ENCODE measurements at places on chromosomes 11 and 22.

DNA sequence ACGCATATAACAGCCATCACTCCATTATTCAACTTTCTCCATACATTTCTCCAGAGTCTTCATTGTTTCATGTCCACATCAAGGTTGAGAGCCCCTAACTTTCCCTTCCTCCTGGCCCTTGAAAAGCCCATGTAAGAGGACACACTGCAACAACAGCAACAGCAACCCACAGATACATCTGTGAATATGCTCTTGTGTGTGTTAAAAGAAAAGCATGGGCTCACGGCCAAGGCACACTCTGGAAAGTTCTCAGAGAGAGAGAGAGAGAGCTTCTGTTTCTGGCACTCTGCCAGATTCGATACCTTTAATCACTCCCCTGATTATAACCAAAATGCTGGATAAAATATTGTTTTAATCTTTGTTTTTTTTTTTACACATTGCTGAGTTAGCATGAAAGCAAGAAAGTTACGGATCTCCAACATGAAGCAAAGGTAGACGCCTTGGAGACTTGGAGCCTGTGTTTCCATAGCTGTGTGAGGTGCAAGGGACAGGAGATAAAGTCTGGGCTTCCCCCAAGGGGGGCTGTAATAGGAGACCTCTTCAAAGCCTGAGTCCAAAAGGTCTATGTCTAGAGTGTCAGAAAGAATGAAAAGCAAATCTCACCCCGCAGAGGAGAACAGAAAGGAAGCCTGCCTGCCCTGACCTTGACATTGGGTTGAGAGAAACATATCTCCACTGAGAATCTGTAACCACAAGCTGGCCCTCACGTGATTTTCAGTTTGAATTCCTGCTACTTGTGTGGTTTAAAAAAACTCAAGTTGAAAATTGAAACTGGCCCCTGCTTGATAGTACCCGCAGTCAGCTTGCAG lies 33.7 kb upstream of the MPPED1 start:
- DNase-seq, result no peak

DNA sequence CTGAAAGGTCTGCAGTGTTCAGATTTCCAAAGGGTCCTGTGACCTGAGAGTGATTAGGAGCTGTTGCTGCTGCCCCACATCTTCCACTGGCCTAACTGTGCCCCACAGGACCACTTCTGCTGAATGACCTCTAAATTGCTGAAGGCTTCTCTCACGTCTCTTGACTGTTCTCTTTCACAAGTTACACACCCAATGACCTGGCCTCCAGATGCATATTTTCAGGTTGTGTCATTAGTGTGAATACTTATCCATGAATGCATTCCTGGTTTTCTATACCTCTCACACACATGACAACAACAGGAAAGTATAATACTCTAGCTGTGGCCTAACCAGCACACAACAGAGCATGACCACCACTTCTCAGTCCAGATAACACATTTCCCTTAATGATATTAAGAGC lies 15.4 kb downstream of the PRR14L start:
- no peak for DNase-seq

DNA sequence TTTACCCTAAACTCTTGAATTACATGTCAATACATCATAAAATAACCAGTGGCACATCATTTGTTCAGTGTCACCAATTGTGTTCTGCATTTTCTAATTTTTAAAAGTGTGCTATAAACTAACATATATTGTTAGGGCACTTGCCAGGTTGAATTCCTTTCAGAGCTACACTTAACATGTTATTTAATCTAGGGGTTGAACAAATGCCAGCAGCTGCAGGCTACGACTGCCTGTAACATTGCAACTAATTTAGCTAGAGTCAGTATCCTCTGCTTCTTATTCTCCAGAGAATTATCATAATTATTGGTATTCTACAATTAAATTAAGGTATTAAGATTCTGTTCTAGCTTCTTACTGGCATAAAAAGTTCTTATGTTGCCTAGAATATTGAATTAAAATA lies 46.4 kb upstream of the ARHGAP42 start:
- no peak for DNase-seq

GRCh38 chr11:117835576-117835975 lies 11.0 kb upstream of the FXYD2 start:
- no peak for DNase-seq

GRCh38 chr11:133824593-133824992 lies 20.7 kb downstream of the SPATA19 start:
- DNase-seq, result no peak

GRCh38 chr11:44986315-44986714 lies 35.6 kb upstream of the TP53I11 start:
- no peak for DNase-seq

DNA sequence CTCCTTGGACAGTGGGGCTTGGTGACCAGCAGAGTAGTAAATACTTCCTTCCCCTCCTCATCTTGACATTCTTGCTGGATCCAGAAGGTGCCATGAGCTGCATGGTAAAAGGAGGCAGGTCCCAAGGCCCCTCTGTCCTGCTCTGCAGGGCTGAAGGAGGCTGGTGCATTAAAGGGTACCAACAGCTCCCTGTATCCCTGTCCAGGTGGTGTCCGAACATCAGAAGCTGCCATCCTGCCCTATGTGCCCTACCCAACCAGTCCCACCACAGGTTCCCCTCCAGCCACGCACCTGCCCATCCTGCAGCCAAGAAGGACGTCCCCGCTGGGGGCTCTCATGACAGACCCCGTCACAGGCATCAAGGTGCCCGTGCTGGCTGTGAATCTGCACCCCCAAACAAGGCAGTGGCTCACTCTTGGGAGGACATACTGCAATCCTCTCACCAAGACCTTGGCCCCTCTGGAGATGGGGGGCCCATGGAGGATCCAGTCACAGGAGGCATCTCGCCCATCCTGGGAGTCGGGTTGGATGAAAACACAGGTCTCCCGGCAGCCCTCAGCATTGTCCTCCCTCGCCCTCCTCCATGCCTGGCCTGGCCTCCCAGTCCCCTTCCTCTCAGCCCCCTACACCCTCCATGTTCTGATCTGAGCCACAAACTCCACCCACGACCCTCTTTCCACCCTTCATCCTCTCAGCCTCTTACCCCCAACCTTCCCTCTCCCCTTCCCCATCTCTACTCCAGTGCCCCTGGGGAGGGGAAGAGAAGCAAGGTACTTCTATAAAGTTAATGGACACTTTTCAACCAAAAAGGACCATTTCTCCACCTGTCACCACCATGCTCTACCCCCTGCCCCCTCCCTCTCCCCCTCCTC lies 55.1 kb downstream of the BTG4 start:
- no peak for DNase-seq

GRCh38 chr11:87405843-87406242 lies 368.1 kb downstream of the TMEM135 start:
- DNase-seq, result no peak

GRCh38 chr11:9203691-9204311 lies 61.3 kb downstream of the DENND5A start:
- DNase-seq, result no peak

- no peak for DNase-seq
Observed at GRCh38 chr22:49044091-49044490, 783.6 kb downstream of the BRD1 start.

- DNase-seq, result no peak
Observed at GRCh38 chr11:130160498-130161155, 1.0 kb downstream of the ST14 start.

DNA sequence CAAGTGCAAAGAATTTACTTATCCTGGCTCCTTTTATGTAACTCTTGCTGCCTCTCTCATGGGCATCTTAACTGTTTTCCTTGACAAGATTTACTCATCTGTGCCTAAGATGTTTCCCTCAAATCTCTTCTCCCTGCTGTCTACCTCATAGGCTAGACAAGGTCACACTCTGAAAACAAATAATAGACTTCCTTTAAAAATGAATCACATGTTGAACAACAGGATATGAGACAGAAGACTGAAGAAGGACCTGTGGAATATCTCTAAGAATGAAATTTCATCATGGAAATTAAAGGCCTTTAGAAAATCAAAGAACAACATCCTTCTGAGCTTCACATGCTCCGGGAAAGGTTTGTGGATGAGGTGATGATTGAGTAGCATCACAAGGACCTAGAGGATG lies 6.0 kb upstream of the SCGB2A2 start:
- DNase-seq, result no peak

DNA sequence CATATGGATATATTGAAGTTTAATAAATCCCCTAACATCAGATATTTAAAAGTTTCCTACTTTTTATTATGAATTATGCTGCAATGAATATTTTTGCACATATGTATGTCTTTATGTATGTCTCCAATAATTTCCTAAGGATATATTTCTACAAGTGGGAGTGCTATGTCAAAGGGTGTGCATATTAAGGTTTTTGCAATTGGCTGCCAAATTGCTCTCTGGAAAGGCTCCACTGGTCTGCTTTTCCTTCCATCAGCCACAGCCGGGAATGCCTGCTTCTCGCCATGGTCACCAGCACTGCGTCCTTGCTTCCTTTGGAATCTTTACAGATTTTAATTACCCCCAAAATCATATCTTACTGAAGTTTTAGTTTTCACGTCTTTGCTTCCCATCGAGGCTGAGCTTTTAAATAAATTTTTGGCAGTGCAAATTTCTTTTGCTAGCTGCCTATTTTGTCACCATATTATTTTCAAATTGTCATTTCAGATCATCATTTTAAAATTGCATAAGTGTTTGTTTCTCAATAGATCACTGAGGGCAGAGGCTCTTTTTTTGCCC lies 221.7 kb downstream of the SNX19 start:
- no peak for DNase-seq

DNA sequence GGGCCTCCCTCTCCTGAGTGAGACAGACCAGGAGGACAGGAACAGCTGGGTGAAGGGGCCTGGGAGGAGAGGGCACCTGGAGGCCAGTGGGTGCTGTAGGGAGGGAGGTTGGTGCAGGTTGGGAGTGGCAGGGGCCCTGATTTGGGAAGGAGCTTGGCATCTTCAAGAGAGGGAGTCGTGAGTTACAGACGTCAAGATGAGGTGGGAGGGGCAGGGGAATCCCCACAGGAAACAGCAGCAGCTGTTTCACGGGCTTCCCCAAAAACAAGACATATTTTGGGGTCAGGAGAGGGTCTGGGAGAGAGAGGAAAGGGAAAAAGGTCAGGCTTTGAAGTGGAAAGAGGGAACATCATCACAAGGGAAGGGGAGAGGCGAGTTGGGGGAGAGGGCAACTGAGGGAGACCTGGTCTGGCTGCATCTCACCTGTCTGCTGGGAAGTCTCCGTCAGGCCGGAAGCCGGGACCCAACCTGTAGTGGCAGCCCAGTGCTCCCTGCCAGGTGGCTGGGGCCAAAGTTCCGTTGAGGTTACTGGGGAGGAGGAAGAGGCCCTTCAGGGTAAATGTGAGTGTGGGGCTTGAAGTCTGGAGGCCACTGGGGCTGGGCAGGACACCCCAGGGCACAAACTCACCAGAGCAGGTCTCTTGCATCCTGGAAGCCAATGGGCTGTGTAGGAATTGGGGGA lies 4.4 kb downstream of the NAALADL1 start:
- peak; percentile 21 for DNase-seq

DNA sequence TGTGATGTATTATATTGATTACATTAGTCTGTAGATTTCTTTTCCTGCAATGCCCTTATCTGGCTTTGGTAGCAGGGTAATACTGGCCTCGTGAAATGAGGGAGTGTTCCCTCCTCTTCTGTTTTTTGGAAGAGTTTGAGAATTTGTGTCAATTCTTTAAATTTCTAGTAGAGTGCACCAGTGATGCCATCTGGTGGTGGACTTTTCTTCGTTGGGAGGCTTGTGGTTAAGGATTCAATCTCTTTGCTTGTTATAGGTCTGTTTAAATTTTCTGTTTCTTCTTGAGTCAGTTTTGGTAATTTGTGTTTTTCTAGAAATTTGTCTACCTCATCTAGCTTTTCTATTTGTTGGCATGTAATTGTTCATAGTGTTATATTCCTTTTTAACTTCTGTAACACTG lies 18.9 kb downstream of the SHANK3 start:
- peak; percentile 11 for DNase-seq

DNA sequence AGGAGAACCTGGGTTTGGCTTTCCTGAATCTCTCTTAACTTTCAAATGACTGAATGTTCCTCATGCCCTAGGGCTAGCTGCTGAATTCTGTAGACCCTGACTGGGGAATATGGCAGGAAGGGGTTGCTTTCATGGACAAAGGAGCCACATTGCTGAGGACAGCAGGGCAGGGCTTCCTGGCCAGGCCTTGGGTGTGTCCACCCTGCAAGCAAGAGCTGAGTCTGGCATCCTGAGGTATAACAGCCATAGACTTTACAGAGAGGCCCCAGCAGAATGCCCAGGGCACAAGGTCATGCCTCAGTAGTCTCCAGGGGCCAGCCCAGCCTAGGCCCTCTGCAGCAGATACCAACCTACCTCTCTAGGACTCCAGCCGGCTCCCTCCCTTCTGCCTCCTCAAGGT lies 102.2 kb upstream of the RAG2 start:
- no peak for DNase-seq

DNA sequence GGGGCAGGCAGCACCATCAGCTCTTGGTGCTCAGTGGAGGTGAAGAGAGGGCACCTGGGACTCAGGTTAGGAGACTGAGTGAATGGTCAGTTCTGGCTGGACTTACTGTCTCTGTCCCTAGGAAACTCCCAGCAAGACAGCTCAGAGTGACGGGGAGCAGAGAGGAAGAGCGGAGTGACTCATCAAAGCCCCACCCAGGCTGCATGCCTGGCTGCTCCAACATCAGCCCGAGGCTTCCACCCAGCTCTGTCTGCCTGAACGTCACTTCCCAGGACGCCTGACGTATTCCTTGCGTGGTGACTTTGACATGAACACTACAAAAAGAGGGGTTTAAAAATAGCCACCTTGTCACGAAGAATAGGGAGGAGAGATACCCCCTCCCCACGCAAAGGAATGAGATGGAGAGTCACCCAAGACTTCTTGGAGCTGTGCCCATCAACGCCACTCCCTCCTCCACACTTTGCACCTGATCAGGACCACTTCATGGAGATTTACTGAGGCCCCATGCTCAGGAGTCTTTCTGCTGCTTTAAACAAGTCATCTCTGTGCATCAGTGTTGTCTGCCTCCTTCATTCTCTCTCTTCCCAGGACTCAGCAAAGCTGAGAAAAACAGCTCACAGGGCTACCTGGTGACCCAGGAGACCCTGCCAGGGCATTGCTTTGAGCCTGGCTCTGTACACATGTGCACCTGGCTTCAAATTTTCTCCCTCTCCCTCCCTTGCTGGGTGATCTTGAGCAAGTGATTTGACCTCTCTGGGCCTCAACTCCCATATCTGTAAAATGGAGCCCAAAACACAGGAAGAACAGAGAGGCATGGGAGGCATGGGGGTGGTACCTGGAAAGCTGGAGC lies 83.1 kb downstream of the MN1 start:
- no peak for DNase-seq

Data from T-helper 1 cell (primary cell).